ENCODE measurements at places on chromosomes 1 and 21. TPM values are rescaled to one million over a fixed set of nuclear protein-coding genes. Genes with fewer than 3 reads are reported as not detected.

GRCh38 chr1:169044296-169044695, 62.2 kb upstream of the ATP1B1 start:
- no peak for DNase-seq

The SIKE1 gene
- 36.8 TPM for total RNA-seq

DNA sequence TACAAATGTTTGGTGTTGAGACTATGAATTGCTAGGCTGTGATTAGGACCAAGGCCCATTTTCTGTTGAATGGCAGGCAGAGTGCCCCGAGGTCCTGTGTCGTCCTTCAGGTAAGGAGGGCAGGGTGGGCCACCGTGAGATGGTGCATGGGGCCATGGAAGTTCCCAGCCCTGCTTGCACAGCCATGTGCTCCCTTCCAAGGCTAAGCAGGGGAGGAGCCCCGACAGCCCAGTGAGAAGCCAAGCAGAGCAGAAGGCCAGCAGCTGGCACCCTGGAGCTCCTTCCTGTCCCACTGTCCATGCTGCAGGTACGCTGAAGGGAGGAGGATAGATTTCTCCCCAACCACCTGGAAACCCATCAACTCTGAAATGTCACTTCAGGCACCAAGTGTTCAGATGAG, 8.2 kb upstream of the NUAK2 start:
- no peak for DNase-seq

The AQP10 gene
- not detected for total RNA-seq

- no peak for DNase-seq
These were observed 39.9 kb upstream of the TADA1 start for GRCh38 chr1:166915941-166916340.

The FMN2 gene
- total RNA-seq, result 0.06 TPM

DNA sequence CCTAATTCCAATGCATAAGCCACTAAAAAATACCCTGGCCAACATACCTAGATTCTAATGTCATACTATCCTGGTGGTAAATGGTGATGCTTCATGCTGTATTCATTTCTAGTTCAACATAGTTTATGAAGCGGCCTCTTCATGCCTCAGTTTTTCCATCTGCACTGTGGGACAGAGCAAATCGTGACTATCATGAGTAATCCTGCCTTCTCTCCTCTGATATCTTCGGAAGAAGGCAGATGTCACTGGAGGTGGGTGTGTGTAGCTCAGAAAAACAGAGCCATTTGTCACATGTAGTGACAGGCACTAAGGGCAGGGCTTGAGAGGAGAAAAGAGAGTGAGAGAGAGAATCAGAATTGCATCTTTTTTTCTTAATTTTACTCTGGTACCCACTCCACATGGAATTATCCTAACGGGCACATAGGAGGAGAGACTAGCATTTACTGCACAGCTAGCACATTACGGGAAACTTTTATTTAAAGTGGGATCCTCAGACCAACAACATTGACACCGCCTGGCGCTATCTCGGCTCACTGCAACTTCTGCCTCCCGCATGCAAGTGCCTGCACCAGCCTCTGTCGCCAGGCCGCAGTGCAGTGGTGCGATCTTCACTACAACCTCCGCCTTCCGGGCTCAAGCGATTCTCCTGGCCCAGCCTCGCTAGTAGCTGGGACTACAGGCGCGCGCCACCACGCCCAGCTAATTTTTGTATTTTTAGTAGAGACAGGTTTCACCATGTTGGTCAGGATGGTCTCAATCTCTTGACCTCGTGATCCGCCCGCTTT, 78.4 kb upstream of the KCNA3 start:
- DNase-seq, result no peak

The AADACL3 gene
- not detected for total RNA-seq

DNA sequence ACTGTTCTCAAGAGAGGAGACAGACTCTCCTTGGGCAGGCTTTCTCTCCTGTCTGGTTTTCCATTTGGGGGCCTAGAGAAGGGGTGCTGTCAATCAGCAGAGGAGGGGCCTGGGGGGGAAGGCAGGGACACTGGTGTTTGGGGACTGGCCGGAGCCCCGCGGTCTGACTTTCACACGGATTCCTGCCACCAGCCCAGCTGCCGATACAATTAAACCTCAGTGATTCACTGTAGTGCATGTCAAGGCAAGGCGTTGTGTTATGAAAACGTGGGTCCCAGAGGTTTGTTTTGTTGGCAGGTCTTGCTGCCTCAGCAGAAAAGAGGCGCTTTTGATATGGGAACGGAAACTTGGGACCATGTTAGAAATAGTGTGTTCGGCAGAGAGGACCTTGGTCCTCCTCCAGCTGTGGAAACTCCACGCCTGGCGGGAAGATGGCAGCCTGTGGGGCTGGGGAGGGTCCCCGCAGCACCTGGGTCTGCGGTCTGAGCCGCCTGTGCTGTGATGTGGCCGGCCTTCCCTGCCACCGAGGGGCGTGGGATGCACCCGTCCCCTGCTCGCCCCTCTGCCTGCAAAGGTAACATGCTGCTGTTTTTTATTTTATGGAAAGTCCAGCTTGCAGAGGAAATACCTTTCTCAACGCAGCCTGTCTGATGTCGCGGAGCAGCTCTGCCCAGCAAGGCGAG, 47.6 kb downstream of the SPSB1 start:
- DNase-seq, result no peak

- DNase-seq, result no peak
These were observed 7.2 kb downstream of the AGMAT start for GRCh38 chr1:15577691-15578090.

DNA sequence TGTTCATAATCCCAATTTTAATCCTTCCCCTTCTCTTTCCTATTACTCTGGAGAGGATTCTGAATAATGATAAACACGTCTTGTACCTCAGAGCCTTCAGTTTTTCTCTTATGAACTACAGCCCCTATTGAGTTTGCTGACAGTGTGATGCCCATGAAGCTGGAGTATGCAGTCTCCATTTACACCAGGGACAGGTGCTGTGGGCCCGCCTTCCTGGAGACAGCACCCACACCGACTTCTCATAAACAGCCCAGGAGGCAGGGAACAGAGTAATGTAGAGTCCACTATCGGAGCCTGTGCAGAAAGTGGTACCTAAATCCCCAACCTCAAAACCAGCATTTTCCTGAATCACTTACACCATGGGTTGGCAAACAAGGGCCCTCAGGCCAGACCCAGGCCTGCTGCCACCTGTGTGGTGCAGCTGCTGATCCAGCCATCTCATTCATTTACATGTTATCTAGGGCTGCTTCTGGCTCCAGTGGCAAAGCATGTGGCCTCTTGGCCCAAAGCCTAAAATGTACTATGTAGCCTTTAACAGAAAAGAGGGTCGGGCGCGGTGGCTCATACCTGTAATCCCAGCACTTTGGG, 95.1 kb upstream of the KRTAP19-8 start:
- no peak for DNase-seq

The SLAMF8 gene
- 12.0 TPM for total RNA-seq

The LDLRAD1 gene
- total RNA-seq, result not detected

GRCh38 chr1:237574536-237574935, 316.2 kb downstream of the ZP4 start:
- no peak for DNase-seq

The PLA2G5 gene
- 0.47 TPM for total RNA-seq

GRCh38 chr1:182671750-182672486, 12.5 kb downstream of the RGS8 start:
- DNase-seq, result peak; percentile 65

GRCh38 chr1:185520188-185520920, 203.3 kb upstream of the IVNS1ABP start:
- DNase-seq, result no peak

The OR2L8 gene
- not detected for total RNA-seq

DNA sequence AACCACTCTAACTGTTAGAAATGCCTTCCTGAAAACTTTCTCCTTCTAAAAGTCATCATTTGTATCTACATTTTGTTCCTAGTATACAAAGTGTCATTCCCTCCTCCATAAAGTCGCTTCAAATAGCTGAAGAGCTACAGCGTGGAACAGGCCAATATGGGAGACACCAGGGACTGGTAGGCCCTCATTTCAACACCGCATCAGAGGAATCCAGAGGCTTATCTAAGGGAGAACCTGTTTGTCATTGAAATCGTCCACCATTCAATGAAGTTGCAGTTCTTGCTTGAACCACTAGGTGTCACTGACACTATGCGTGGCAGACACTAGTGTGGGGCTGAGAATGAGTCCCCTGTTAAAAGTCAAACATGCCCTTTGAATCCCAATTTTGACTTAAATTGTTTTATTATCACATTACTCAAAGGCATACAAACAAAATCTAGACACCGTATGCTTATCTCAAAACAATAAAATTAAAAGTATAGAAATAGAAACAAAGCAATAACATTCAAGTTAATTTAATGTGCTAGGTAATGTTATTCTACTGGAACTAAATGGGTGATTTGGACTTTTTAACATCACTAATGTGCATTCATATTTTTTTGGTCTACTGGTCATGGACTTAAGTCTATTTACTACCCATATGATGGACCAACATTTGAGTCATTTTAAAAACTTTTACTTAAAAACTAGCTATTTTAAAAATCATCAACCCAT, 182.3 kb downstream of the FCRL5 start:
- DNase-seq, result peak; percentile 75

The RGS16 gene
- 4.2 TPM for total RNA-seq

- no peak for DNase-seq
These were observed 34.3 kb downstream of the SSBP3 start for GRCh38 chr1:54371942-54372275.

- DNase-seq, result no peak
These were observed 416.9 kb upstream of the USP24 start for GRCh38 chr1:55632058-55632457.

The ARHGEF10L gene
- total RNA-seq, result 91.9 TPM

- DNase-seq, result no peak
These were observed 55.0 kb downstream of the ELAVL4 start for GRCh38 chr1:50163680-50164079.

DNA sequence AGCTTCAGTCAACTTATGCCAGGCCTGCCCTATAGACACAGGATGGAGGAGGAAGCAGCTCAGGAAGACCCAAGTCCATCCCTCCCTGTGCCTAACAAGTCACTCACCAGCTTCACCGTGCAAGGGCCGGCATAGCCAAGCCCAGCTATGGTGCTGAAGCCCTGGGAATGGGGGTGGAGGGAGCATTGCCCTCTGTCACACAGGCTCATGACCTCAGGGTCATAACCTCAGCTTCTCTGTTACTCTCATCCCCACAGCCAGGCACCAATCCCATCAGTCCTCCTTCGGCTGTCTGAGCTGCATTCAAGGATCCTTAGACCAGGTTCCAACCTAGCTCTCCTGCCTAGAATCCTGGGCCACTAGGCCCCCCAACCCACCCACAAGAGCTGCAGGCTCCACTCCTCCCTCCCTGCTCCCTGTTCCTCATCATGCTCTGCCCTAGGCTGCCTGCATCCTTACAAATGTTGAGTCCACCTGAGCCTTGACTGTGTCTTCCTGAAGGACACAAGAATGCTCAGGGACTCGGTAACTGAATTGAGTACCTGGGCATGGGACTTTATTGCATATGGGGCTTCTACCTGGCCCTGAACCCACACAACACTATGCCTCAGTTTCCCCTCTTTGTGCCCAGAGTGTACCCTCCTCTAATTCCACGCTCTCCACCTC, 1.7 kb downstream of the CD244 start:
- no peak for DNase-seq

The WNT4 gene
- 0.69 TPM for total RNA-seq

DNA sequence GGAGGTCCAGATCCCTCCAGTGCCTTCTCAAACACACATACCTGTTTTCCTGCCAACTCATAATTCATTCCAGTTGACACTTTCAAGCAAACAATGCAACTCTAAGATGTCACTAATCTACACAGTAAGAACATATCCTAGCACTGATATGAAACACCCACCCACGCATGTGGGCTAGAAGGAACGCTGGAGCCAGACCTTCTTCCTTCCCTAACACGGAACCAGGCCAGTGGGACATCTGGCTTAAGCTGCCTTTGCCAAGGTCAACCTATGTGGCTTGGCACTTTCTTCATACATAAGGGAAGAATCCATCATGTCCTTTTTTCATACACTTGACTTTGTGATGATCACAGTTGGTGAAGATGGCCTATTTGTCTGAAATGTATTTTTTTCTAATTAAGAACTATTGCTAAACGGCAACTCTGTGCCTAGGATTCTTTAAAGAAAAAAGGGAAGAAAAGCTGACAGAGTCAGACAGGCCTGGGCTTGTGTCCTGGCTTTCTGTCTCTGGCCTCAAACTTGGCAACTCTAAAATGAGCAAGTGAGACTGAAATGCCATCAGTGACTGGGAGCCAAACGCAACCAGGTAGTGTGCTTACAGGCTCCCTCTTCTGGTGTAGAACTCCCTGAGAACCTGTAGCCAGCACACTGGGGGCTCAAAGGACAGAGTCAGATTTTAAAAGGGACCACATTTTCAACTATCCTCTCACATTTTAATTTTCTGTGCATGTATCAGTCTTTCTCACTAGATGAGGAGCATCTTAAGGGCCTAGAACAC, 92.6 kb upstream of the BEND5 start:
- DNase-seq, result no peak

DNA sequence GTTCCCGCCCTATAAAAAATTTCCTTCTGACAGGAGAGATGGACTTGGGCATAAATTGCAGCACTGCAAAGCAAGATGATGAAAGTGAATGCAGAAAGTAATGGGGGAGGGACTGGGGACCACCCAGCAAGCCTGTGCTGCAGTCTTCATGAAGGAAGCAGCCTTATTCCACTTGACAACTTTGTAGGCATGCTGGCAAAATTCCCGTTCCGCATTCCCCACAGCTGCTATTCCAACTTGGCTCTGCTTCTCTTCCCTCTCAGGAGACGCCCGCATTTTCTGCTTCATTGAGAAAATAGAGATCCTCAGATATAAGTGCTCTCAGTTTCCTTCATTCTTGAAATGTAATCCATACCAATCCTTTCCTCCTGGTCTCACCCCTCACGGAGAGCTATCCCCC, 2.4 kb downstream of the HMGB4 start:
- peak; percentile 42 for DNase-seq

The CYP4Z1 gene
- 0.22 TPM for total RNA-seq

DNA sequence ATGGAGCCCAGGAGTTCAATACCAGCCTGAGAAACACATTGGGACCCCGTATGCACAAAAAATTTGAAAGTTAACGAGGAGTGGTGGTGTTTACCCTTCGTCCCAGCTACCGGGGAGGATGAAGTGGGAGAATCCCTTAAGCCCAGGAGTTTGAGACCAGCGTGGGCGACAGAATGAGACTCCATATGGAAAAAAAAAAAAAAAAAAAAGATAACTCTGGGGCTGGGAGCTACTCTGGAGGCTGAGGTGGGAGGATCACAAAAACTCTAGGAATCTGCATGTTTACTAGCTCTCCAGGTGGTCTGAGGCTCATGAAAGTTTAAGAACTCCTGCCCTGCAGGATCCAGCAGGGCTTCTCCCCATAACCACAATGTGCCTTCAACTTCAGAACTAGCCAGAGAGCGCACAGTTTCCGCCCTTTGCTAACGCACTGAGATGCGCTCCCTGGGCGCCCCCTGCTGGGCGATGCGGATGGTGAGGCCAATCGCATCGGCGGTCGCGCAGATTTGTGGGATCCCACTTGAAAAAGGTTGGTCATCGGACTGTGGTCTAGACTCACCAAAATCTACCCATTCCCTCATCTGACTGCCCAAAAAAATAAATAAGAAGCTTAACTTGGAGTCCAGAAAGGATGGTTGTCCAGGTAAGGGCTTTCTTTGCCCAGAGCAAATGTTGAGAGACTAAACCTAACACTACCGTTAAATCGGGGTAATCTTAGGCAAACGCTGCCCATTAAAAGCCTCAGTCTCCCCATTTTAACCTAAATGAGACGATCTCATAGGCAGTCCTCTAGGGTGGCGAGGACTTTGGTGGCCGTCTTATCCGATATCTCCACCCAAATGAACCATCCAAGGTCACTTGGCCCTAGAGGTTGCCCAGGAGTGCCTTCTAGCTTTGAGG, 8.8 kb downstream of the ZNF683 start:
- DNase-seq, result peak; percentile 80

The LIN28A gene
- total RNA-seq, result not detected

- no peak for DNase-seq
These were observed 56.9 kb downstream of the CLSTN1 start for GRCh38 chr1:9766759-9767442.
